CD4-positive, alpha-beta T cell treated with Interleukin-2 at 100 ng/mL for 4 hours (primary cell): ENCODE measurements at places on chromosomes 7 and 10.

- no peak for DNase-seq
Observed at GRCh38 chr10:13961097-13961496, 369.6 kb downstream of the FRMD4A start.

DNA sequence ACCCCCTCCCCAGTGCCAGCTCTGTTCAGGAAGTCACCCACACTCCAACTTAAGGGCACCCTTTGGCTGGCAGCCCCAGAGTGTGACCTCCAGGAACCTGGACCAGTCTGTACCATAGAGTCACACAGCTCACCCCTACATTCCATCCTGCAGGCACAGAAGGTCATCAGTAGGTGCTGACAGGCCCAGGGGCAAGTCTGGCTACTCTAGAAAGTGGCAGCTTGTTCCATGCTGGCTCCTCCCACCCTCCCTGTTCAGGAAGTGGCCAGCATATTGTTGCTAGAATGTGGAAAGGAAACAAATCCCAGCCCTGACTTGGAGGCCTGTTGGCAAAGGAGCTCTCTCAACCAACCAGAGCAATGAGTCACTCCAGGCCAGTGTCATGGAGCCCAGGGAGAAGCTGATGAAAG, 3.2 kb upstream of the NCOA4 start:
- DNase-seq, result no peak

GRCh38 chr7:130821864-130822263, 87.9 kb upstream of the KLF14 start:
- no peak for DNase-seq

DNA sequence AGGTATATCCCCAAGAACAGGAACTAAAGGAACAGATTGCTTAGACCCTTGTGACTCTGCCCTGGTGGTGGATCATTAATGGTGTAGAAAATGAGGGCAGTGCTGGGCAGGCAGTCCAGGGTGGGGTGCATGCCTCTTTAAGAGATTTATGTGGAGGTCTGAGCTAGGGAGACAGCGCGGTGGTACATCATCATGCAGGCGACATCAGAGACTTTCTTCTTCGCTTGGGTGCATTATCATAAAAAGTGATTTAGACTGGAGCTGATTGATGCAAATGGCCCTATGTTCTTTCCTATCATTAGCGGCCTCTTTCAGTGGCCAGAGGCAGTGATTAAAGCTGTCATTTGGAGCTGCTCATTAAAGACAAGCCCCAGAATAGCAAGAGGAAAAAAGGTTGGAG, 519.1 kb upstream of the GALNT17 start:
- DNase-seq, result no peak

DNA sequence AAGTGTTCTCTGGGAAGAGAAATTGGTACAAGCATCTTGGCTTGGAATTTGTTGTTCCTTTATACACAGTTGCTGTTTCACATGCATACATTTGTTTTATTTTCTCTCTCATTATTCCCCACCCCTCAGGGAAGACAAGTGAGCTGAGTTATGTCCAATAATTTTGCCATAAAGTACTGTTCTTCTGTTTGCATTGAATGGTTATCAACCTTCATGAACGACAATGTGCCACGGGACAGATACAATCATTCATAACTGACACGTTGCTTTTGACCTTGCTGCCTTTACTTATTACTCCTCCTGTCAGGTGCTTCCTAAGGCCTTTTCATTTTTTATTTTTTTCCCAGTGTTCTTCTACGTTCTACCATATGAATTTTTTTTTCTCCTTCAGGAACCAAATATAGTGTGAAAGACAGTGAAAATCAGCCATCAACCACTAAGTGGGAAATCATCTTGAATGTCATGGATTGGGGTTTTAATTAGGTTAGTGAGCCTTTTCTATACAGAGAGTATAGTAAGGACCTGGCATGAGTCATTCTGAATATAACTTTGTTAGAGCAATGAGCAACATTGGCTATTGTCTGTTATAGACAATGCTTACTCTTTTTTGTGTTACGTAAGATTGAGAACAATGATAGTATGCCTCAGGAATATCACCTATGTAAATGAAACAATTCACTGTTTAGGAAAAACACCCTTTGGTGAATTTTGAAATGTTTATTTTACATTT, 383.2 kb downstream of the MALRD1 start:
- no peak for DNase-seq

DNA sequence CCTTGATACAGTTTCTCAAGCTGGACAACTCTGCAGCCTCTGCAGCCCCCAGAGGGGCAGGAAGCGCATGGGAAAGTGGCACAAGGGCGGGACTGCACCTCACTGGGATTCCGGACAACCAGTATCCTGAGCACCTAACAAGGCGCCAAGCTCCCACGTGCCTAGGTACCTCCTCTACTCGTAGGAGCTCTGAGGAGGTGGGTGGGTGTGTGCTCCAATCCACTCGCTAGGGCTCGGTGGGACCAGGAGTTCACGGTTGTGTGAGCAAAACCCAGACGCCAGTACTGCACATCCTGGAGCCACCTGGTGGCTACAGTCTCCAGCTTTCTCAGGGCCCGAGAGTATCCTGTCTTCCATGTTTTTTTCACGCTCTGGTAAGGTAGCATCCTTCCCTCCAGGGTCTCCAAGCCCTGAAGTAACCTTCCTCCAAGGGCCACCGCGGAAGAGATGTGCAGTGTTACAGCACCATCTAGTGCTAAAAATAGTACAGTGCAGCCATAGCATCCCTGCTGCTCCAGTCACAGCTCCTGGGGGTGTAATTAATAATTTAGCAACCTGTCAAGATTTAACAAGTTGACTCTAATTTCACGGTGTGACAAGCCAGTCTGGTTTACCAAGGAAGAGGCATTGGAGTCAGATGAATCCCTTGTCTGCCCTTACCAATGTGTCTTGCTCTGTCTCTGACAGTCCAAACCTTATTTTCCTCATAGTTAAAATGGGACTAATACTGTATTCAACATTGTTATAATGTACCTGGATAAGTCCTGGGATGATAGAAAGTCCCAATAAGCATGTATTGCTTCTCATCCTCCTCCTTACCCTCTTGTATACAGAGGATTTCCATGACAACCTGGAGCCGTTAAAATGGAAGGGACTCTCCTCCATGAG, 70.4 kb downstream of the HERPUD2 start:
- peak; percentile 55 for DNase-seq
